ENCODE measurements at places on chromosomes 1 and 21.

GRCh38 chr1:14184454-14184853, 414.0 kb upstream of the KAZN start:
- no peak for DNase-seq

DNA sequence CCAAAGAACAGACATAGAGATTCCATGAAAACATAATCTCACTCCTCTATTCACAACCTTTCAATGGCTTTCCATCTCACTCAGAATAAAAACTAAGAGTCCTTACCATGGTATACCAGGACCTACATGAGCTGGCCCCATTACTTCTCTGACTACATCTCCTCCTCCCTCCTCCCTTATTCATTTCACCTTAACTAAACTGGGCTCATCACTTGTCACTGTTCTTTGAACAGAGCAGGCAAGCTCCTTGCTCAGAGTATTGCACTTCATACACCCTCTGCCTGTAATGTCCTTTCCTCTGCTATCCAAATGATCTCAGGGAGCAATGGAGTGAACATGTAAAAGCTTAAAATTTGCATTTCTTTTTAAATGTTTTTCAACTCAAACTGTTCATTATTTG, 142.0 kb downstream of the MRPL39 start:
- no peak for DNase-seq

- no peak for DNase-seq
These were observed 19.4 kb downstream of the HSD11B1 start for GRCh38 chr1:209723756-209724693.

DNA sequence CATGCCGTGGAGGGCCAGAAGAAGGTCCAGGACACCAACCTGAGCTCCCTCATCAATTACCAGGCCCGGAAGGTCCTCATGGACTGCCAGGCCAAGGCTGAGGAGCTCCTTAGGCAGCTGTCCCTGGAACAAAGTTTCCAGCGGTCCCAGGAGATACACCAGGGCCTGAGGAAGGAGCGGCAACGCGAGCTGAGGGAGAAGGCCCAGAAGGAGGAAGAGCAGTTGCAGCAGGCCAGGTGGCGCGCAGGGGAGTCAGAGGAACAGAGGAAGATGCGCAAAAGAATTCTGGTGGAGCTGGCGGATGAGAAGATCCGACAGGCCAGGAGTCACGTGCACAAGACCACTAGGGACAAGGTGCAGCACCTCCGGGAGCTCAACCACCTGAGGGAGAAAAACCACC, 1.5 kb downstream of the CCDC185 start:
- no peak for DNase-seq

DNA sequence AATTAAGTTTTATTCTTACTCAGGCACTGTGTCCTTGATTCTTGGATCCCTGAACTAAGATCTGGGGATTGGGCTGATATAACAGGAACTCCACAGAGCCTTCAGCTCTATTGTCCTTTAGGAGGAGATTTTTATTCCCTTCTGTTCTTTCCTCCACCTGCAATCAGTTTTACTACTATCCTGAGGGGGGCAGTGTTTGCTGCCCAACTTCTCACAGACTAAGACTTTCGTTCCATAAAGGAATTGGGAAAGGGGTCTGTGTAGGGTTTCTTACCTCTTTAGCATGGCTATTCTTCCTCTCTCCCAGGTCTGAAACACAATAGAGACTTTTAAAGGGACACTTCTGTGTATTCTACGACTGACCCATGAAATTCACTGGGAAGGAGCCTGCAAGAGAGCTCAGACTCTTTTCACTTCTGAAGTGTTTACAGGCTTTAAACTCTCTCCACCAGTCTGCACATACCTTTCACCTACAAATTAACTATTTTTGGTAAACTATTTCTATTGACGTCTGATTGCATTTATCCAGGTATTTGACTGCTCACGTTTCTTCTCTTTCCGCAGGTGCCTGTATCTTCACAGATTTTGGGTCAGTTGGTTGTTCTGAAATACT, 103.3 kb upstream of the DEPDC1 start:
- DNase-seq: no peak

DNA sequence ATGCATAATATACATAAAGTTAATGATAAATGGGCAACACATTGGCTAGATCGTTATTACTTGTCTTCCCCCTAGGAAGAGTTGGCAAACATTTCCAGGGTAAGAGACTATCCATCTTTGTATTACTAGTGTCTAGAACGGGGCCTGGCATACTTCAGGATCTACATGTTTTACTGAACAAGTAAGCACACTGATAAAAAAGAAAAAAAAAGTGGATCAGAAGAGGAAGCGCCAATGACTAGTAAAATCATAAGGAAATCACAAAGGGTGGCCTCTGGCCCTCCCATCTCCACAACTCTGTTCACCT, 482 bp downstream of the TM2D1 start:
- DNase-seq: no peak

- DNase-seq: no peak
These were observed 6.0 kb upstream of the IFNLR1 start for GRCh38 chr1:24193046-24193445.

DNA sequence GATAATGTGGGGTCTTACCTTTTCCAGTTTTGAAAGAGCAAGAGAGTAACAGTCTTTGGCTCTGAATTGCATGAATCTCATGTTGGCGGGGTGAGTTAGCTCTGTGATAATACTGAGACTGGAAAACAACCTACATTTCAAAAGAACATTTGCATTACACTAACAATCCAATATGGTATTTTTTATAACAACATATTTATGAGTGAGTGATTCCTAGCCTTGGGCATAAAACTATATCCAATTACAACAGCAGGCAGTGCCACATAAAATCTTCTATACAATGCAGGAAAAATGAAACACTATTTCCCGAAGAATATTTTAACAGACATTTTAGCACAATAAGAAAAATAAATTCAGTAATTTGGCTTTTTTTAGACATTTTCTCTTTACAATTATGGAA, 303.0 kb downstream of the KCNT2 start:
- DNase-seq: no peak

DNA sequence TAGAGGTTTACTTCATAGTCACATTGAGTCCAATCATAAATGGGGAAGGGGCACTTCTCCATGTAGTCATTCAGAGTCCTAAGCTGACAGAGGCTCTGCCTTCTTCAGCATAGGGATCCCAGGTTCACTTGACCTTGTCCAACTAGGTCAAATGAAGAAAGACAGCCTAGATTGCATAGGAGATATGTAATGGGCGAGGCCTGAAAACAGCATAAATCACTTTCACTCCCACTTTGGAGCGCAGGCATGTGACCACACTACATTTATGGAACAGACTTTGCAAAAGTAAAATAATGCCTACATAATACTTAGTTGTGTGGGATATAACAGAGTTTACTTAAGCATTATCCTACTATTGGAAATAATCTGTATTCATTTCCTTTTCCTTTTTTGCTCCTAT, 51.7 kb downstream of the HOOK1 start:
- no peak for DNase-seq

DNA sequence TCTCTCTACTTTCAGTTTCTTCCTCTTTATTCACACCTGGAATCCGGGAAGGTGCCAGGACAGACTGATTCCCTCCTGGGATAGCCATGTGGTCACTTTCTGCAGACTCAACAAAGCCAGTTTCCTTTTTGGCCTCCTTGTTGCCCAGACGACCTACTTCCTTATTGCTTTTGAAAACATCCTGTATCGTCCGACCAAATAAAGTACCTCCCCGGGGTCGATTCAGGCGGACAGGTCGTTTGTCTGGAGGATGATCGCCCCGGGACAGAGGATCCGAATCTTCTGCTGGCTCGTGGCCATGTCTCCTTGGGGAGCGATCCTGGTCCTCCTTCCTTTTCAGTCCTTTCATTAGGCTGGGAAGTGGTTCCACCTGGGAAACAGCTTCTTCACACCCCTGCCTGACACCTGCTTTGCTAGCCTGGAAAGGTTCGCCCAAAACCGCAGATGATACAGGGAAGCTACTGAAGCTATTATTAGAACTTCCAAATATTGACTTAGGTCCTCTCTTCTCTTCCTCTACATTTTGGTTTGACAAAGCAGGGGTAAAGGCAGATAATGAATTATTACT, 1.2 kb downstream of the MCM3AP start:
- DNase-seq: no peak

DNA sequence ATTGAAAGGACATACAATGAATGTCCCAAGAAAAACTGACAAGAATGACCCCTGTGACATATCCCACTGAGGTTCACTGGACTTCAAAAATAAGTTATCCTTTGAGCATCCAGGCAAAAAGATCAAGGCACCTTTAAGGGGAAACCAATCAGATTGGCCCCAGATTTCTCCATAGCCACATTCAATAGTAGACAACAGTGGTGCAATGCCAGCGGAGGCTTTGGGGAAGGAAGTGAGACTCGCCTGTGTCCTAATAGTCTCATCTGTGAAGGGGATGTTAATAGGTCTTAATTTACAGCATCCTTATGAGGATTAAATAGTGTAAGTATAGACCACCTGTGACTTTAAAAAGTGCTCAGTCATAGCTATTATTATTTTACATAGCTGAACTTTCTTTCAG, 21.5 kb downstream of the RPL5 start:
- no peak for DNase-seq

GRCh38 chr1:62110198-62110817, 84.3 kb upstream of the L1TD1 start:
- DNase-seq: no peak

GRCh38 chr1:173002891-173003838, 47.6 kb downstream of the TNFSF18 start:
- no peak for DNase-seq

DNA sequence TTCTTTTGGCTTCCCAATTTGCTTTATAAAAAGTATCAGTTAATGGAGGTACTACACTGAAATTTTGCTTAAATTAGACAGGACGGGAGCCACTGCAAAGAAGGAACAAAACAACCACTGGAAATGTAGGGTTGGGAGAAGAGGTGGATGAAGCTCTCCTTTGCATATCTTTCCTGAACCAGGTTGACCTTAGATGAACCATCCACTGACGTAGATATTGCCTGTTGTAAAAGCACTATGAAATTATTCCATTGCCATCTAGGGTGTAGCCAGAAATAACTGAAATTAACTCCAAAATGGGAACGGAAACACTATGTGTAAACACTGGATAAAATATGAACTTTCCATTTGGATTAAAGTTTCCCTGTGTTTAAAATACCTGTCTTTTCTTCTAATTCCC, 1.2 kb upstream of the ABL2 start:
- no peak for DNase-seq

GRCh38 chr1:103529746-103530145, 4.2 kb downstream of the RNPC3 start:
- DNase-seq: no peak

DNA sequence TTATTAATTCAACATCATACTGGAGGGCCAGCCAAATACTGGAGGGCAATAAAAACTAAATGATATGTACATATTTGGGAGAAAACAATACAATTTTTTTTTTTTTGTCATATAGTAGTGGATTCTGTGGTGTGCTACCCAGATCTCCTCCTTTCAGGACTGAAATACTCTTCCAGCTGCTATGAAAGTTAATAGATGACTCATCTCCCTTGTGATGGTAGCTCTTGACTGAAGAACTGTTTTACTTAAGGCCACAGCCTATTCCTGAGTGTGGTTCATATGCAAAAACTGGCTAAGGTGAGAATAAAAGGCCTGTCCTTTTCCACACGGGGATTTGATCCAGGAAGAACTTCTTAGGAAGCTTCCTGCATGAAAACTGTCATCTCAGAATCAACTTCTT, 307.9 kb downstream of the HLX start:
- DNase-seq: no peak

DNA sequence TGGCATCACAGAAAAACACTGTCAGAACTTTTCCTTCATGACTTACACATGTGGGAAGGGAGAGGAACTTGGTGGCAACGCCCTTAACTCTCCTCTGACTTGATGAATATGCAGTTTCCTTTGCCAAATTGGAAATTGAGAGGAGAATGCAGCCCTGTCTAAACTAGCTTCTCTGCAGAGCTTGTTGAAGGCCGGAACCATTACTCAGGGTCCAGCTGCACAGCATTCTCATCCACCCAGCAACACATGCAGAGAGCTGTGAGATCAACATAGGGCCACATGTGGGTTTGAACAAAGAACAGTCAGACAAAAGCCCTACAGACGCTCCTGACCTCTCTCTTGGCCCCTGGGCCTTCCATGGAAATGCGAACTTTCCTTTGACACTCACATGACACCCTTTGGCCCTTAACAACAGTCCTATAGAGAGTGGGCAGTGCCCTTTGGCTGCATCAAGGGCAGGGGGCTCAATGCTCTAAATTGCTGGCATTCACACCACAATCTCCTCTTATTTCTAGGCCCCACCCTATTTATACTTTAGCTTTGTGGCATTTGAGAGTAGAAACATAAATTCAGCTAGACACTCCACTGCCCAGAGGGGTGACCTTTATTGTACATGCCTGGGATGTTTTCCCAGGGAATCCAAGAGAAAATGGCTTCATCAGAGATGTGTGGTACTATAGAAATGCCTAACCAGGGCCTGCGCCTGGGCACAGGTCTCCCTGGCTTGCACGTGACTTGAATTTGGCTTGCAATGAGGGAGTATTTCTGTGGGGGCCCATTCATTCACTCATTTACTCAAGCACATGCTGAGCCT, 64.4 kb downstream of the CDC7 start:
- no peak for DNase-seq

DNA sequence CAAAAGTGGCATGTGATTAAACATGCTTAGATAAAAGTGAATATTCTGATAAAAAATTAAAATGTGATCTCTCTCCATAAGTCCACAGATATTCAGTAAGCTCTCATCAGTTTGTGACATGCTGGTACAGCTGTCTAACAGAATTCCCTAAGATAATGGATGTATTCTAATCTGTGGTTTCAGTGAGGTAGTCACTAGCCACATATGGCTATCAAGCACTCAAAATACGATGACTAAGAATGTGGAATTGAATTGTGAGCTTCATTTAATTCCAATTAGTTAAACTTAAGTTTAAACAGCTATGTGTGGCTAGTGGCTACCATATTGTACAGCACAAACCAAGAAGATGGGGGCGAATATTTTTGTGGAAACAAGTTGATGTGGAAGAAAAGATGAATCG, 4.1 kb upstream of the REG4 start:
- DNase-seq: no peak

DNA sequence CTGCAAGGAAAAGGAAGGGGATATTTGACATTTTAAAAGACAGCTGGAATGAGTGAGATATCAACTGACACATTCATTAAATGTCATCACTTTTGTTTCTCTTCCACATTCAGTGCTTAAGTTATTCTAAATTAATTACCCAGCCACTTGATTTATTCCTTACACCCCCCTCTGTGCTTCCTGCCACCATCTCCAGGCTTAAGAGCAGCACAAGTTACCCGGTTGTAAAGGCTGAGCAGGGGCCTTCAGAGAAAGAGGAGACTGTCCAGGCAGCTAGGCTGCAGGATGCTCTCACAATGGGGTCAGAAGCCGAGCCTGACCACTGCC, 71.4 kb downstream of the SYT6 start:
- no peak for DNase-seq

- DNase-seq: peak; percentile 79
These were observed 51.7 kb downstream of the S1PR1 start for GRCh38 chr1:101288491-101288944.

DNA sequence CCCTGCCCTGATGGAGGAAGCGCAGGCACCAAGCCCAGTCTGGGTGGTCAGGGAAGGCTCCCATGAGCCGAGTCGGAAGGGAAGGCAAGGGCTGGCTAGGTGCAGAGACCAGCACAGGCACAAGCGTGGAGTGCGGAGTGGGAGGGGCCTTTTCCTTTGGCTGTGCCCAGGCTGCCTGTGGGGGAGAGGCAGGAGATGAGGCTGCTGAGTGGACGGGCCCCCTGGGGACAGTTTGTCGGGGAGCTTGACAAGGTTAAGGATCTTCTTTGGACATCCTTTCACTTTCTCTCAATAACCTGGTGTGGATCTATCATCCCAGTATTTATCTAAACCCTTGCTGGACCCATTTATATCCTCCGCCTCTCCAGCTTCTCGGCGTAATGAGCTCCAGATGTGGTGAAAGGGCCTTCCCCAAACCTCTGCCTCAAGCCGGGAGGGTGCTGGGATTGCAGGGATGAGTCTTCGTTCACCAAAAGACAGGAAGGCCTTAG, 42.9 kb downstream of the EPHB2 start:
- no peak for DNase-seq
